ENCODE measurements at places on chromosomes 3 and 15.

DNA sequence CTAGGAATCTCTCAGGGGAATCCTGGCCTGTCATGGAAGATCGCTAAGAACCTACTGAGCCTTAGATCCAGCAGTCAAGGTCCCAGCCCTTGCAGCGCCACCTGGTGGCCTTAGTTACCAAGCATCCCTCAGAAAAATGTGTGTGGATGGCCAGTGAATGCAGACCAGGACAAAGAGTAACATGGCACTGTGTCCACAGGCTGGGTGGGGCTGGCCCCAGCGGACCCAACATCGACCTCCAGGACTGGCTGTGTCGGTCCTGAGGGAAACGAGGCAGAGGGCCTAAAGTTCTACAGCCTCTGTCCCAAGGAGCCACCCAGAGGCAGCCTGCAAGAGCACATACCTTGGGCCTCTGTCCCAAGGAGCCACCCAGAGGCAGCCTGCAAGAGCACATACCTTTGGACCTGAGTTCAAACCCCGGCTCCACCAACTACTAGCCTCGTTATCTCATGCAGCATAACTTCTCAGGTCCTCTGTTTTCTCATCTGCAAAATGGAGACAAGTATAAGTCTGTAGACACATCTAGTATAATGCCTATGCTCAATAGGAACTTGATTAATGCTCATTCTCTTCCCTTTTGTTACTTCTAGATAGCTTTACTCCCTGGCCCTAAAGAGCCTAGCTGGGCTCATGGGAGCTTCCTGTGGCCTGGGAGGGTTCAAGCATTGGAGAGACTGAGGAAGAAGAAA lies 57.5 kb upstream of the HERC1 start:
- peak; percentile 58 for DNase-seq

DNA sequence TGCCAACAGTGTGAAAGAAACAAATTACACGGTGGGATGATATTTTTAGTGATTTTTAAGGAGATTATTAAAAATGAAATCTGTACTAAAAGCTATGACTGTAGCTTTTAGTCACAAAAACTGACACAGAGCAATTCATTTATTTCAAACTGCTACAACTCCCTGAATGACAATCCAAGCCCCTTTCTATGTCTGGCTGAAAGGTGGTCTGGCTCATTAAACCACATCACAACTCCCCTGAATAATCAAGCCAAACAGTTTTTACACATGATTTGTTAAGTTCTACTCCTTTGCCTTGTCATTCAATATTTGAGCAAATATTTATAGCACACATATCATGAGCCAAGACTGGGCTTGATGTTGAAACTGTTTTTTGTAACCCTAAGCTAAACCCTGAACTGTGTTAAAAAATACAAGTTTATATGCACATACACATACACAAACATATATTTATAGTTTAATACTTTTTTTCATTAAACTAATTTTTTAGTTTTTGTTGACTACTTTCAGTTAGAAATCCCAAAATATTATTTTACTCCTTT lies 125.5 kb downstream of the RBMS3 start:
- no peak for DNase-seq

GRCh38 chr3:141367038-141367730 lies 1.1 kb upstream of the ZBTB38 start:
- DNase-seq, result no peak

DNA sequence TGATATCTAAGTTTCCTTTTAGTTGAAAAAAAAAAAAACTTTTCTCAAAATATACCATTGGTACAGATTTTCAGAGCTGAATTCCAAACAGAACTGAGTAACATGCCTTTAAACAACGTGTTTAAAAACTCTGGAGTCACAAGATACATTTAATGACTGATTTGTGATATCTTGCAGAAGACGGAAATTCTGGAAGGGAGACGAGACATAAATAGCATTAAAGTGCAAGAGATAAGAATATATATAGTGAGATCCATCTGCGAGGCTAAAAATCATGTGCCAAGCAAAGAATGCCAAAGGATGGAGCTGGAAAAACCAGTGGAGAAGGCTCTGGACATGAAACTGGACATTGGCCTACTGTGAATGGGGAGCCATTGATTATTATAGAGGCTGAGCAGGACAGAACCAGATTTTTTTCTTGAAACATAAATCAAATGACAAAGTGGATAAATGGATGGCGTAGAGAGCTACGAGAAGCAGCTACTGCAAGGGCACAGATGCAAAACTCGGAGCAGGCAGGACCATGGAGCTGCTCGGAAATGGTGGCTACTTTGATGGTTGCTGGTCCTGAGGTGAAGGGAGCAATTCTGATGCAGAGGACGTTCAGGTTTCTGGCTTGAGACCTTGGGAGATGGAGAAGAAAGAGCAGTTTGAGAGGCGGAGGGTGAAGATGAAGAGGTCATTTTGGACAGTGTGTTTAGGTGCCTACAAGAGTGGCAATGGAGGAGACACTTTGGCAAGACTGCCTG lies 88.8 kb downstream of the CPN2 start:
- no peak for DNase-seq

DNA sequence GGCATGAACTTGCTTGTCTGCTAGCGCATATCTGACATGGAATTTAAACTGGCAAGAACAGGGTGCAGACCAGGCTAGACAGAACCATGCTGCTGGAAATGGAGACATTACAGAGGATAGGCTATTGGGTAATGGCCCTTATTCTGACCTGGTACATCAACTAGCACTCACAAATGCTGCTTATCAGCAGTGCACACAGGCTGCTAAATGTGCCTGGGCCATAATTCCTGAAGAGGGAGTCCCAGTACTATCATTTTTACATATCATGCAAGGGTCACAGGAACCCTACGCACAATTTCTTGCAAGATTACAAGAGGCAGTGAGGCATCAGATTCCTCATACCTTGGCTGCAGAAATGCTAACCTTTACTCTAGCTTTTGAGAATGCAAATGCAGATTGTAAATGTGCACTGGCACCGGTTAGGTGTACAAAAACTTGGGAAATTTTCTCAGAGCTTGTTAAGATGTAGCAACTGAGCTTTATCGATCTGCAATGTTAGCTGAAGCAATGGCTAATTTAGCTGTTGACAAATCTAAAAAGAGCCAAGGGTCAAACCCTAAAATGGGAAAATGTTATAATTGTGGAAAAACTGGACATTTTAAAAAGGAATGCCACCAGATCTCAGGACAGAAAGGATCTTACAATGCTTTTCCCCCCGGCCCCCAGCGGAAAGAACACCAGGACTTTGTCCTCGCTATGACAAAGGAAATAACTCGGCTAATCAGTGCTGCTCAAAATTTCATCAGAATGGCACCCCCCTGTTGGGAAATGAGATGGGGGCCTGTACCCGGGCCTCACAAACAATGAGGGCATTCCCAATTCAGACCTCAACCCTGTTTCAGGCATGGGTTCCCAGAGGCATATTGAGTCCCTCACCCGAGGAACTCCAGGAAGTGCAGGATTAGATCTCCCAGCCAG lies 21.1 kb downstream of the CCRL2 start:
- DNase-seq, result no peak

All from NCI-H146 (cell line).